ENCODE measurements at places on chromosomes 3 and 15.

DNA sequence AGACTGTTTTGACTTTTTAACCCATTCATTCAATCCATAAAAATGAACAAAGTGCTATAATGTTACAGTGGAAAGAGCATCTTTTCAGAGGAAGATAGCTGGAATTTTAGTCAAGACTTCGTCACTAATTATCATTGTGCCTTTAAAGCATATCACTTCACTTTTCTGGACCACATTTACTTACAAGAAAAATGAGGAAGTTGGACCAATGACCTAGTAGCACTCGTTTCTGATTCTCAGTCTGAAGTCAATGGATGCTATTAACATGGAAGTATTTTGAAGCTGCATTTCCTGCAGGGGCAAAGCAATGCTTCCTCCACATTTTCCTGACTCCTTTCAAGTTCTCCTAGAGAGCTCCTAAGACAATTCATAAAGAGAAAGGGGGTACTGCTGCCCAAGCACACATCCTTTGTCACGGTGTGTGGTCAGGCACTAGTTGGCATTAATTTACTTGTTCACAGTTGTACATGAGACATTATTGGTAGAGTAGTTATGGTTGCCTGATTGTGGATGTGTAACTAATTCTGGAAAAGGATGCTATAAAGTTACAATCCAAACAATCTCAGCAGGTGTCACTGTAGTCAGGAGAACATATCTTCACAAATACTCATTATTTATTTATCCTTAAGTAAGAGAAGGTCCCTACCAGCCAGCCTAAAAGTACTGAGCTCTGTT, 1049.1 kb downstream of the FHIT start:
- no peak for DNase-seq

DNA sequence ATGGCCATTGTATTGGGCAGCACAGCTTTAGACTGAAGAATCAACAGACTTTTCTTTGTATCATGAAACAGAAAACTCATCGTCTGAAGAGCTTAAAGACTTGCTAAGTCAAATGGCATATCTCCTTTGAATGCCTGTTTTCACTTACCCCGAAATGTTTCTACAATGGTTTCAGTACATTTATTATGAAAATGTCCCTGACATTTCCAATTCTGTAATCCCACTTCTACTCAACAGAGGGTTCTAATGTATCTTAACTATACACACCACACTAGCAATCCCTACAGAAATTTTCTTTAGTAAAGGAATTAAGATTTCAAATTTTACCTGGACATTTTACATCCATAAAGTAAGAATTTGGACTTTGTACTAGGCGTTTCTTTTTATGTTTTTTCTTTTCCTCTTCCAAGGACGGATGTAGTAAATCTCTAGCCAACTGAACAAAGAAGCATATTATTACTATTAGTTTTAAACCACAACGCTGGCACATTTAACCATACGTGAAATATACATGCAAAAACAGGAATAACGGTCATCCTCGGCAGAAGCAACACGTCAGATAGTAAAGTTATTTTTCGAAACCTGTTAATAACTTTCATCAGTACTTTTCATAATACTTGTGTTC, 1.1 kb downstream of the RPS27L start:
- DNase-seq: no peak

DNA sequence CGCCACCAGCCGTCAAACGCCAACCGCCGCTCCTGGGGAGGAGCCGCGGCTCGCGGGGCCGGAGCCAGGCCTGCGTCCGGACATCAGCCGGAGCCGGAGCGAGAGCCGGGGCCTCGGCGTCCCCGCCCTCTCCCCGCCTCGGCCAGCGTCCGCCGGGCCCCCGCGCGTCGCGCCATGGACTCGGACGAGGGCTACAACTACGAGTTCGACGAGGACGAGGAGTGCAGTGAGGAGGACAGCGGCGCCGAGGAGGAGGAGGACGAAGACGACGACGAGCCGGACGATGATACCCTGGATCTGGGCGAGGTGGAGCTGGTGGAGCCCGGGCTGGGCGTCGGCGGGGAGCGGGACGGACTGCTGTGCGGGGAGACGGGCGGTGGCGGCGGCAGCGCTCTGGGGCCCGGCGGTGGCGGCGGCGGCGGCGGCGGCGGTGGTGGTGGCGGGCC, 359 bp downstream of the ARIH1 start:
- DNase-seq: no peak

- DNase-seq: no peak
These were observed 210.3 kb upstream of the ONECUT1 start for GRCh38 chr15:53000409-53000808.

DNA sequence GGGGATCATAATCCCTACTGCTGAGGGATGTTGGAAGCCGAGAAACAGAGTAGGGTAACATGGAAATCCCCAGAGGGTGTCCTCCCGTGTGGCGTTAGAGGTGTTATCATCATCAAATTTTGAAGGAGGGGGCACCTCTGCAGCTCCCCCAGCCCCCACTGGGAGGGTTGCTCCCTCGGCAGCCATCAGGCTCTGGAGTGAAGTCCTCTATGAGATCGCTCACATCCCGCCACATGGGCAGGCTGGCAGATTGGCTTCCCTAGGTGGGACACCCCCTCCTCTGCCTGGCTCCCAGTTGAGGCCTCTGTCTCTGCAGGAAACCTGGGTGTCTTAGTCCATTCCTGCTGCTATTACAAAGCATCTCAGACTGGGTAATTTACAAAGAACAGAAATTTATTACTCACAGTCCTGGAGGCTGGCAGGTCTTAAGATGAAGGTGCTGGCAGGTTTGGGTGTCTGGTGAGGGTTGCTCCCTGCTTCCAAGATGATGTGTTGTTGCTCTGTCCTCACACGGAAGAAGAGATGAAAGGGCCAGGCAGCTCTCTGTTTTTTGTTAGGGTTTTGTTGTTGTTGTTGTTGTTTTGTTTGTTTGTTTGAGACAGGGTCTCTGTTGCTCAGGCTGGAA, 120.5 kb downstream of the NUP210 start:
- DNase-seq: no peak

DNA sequence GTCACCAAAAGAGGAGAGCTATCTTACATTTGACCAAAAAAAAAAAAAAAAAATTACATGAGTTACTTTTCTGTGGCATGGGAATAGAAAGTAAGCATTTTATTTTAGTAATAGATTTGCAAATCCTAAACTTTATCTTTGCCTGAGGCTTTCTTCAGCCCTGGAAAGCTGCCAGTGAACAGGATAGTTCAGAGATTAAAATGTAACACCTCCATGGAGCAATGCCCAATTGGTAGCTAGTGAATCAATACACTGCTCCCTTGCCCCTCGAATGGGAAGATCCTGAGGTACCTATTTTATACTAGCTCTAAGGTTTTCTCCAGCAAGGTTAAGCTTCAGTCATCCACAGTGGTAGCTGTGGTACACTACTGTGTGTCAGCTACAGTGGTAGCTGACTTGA, 867.1 kb downstream of the NAALADL2 start:
- DNase-seq: no peak

Data from liver (tissue), 10 donors.